ENCODE measurements at places on chromosomes 2 and 18. TPM values are rescaled to one million over a fixed set of nuclear protein-coding genes. Genes with fewer than 3 reads are reported as not detected.

GRCh38 chr18:1094409-1094808, 189.7 kb downstream of the ADCYAP1 start:
- no peak for DNase-seq

Gene OSBPL6
- 1.7 TPM for total RNA-seq

DNA sequence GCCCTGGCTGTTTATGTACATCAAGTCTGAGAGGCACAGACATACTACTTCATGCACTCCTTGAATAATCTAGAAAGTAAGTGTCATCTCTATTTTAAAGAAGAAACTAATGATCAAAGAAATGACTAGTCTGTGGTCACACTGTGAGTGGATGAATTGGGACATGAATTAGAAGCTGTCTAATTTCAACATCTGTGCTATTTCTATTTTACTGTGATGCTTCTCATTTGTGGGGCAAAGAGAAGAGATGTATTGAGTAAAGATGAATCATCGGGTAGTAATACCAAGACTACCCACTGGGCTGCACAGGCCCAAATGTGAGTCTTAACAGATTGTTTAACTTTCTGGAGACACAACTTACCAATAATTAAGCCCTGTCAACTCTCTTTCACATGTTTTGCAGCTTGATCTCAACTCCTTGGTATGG, 42.4 kb upstream of the MTIF2 start:
- DNase-seq: no peak

DNA sequence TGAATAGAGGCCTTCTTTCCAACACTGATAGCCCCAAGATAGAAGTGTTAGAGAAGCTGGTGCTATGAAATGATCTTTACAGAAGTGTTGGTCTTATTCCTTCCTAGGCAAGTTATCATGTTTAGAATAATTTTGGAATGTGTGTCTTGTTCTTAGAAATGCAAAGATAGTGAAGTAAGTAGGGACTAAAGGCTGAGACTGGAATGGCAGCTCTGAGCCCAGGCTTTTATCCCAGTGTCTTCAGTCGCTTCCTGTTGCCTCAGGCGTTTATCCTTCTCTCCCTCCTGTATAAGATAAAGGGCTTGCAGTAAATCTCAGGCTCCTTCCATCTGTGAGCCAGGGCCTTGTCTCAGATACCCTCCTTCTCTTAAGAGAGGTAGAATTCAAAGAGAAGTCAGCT, 218.1 kb downstream of the TPGS2 start:
- DNase-seq: no peak

Gene MC5R
- total RNA-seq: not detected

Data from ovary (tissue), 10 donors.